ENCODE measurements at places on chromosomes 1 and 21.
A peak's percentile ranks its signal among the peaks of the same experiment; 100 is the strongest.

DNA sequence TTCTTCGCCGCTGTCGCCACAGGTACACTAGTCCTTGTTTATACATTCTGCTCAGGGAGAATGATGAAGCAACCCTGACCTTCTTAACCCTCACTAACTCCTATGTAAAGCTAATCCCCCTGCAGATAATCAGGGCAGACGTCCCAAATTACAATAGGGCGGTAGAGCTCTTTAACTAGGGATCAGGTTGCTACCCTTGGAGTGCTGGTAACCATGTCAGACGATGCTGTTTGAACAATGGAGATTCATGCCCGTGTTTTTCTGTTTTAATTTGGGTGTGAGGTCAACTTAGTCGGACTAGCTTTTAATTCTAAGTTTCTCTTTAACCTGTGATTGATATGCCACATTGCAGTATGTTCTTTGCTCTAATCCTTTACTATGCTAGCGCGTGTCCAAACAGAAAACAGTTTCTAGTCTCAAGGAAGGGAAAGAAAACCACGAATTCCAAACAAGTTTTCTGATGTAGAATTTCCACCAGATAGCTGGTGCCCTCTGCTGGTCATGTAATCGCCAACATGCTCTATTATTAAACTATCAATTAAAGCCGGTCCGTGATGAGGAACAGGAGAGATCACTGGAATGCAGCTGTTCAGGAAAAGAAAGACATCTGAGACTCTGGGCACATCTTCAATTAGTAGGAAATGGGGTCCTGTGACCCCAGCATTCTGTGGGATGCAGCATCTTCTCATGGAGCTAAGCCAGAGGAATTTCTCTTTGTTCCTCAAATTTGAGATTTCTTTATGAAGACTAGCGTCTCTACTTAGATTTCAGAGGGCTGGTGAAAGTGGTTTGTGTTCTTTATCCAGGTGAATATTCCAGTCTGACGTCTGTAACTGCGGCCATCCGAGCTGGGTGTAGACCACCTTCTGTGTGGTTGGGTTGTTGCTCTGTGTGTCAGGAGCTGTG, 18.3 kb upstream of the VAMP3 start:
- peak; percentile 70 for DNase-seq

DNA sequence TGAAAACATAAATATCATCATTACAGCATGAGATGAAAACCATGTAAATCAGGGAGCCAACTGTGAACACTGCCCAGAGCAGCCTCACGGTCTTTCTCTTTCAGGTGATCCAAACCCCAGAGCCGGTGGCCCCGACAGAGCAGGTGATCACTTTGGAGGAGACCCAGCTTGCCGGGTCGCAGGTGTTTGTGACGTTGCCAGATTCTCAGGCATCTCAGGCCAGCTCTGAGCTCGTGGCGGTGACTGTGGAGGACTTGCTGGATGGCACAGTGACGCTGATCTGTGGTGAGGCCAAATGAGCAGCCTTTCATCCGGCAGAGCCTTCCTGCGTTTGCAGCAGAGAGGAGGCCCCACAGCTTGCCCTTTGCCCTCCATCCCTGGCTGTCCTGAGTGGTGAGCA, 37.2 kb upstream of the EPHA8 start:
- DNase-seq = no peak

DNA sequence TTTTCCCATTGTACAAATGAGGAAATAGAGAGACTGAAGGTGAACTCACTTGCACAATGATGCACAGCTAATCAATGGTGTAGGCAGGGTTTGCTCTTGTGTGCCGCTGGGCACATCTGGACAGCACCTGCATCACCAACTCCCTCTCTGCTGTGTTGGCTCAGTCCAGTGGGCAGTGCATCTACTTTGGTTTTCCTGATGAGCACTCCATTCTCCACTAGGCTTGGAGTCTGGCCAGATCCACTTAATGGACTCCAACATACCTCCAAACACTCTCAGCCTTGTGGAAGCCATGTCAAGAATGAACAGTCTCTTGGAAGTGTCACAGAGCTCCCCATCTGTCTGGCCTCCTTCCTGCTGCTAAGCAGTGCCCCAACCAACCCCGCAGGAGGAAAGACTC, 152.2 kb downstream of the HIVEP3 start:
- DNase-seq = no peak

- no peak for DNase-seq
These were observed 9.0 kb downstream of the MYOM3 start for GRCh38 chr1:24102961-24103360.

DNA sequence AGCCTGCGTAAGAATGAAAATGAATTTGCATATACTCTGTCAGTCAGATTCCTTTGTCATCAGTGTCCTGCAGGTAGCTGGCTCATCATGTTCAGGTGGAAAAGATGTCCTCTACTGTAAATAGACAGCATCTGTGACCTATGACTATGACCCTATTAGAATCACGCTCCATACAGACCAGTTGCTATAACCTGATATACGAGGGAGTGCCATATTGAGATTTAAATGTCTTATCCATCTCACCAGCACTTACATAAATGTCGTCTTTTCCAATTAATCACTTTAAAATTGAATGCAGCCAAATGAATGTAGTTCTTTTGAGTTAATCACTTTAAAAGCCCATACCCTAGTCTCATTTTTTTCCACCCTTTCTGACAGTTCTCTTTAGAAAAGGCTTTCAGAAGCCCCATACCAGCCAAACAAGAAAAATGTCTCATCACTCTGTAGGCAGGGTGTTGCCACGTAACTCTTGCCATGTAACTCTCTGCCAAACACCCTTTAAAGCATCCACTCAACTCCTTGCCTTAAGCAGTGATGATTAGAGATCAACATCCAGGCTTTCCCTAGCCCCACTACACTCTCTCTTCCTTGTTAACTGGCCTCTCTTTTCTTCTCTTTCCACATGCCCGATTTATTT, 26.3 kb downstream of the DNASE2B start:
- DNase-seq = no peak

DNA sequence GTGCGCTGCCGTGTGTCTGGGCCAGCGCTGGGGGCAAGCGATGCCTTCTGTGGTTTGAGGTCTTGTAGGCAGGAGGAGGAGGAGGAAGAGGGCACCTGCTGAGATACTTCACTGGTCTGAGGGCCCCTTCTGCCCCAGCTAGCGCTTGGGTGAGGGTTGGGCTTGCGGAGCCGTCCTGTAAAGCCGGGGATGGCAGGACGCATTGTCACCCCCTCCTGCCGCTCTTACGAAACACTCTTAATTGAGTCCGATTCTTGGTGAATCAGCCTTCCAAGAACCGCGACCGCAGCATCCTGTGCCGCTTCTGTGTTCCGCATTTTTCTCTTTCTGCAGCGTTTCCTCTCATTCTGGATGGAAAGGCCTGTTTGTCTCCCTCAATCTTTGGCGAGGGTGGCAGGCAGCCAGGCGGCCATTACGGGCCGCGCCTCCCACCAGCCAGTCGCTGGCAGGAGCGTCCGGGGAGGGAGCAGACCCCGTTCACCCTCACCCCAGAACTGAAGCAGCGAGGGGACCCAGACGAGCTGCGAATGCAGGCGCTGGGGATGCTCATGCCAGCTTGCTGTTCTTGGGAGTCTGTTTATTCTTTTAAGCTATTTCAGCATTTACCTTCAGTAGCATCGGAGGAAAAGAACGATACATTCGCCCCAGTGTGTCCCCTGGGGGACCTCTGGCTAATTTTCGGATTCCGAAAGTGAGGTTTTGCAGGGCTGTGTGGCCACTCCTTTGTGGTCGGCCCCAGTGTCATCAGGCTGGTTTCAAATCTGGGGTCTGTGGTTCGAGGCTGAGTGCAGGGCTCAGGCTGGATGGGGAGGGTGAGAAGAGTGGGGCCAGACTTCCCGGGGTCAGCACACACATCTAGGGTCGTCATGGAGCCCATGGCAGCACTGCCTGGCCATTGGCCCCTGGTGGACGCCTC, 62.7 kb downstream of the SKI start:
- peak; percentile 98 for DNase-seq

DNA sequence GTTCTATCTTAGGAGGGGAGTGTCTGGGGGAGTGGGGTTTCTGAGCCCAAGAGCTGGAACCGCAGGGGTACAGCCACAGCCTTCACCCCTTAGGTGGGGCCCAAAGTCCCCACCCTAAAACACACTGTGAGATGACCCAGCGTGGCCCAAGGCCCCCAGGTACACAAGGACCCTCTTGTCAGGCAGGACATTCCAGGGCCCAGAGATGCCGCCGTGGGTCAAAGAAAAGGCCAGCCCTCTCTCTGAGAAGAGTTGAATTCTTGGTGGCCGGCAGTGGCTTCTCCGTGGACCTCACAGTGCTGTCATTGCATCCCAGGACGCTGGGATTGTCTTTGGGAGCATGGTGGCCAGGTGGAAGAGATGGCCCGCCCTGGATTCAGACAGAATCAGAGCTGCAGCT, 176.3 kb upstream of the C1orf174 start:
- no peak for DNase-seq

- no peak for DNase-seq
These were observed 39.6 kb upstream of the ARHGAP29 start for GRCh38 chr1:94276988-94277434.

- no peak for DNase-seq
These were observed 458.9 kb downstream of the LMO4 start for GRCh38 chr1:87787551-87787950.

DNA sequence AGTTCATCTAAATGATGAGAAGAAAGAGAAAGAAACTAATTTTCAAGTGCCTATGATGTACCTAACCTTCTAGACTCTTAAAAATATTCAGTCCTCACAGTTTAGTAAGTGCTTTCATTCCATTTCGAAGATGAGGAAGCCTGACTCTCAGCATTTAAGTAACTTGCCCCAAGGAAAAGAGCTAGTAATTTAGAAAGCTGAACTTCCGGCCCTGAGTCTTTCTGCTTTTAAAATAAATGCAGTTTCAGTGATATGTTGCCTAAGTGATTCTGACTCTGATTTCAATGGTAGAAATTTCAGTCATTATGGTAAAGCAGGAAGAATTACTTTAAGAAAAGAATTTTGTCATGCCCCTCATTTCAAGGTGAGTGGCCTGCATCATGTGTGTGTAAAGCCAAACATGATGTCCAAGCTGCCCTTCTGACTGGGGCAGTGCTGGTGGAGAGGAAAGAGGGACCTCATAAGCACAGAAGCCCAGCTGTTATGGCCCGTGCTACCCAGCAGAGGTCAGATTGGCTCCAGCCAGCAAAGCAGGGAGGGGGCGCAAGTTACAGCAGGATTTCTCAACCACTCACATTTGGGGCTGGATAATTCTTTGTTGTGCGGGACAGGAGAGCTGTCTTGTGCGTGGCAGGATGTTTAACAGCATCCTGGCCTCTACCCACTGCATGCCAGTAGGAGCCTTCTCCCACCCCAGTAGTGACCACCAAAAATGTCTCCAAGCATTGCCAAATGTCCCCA, 10.7 kb downstream of the ATP1A4 start:
- DNase-seq = peak; percentile 29

- no peak for DNase-seq
These were observed 60.3 kb downstream of the TRAF5 start for GRCh38 chr1:211386921-211387320.

GRCh38 chr1:213864091-213864490, 123.7 kb upstream of the PROX1 start:
- no peak for DNase-seq

DNA sequence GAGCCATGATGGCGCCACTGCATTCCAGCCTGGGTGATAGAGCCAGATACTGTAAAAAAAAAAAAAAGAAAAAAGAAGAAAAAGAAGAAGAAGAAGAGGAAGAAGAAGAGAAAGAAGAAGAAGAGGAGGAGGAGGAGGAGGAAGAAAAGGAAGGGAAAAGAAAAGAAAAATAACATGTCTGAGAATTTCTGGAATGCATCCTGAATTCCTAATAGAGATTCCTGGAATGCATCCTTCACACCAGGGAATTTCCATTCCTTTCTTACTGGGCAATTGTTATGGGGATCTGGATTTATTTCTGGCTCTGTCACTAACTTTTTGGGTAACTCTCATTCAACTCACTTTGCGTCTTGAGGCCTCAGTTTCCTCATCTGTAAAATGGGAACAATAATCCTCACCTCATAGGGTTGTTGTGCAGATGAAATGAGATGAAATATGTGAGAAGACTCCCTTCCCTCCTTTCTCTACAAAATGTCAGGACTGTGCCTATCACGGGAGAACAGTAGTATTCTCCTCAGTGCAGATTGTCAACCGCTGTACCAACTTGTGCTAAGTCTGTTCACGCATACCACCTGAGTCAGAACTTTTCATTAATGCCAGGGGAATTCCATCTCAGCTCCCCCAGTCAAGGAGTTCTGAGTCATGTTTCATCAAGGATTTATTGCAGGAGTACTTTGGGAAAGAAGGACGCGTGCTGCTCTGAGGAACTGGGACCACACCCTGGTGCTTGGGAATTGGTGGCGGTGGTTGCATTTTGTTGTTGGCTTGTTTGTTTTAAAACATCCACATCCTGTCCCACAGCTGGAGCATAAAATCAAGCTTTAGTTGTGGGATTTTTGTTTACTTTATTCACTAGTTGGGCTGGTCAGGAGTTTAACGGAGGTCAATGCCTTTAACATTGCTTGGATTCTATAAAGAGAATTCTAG, 42.4 kb upstream of the ROR1 start:
- peak; percentile 28 for DNase-seq

DNA sequence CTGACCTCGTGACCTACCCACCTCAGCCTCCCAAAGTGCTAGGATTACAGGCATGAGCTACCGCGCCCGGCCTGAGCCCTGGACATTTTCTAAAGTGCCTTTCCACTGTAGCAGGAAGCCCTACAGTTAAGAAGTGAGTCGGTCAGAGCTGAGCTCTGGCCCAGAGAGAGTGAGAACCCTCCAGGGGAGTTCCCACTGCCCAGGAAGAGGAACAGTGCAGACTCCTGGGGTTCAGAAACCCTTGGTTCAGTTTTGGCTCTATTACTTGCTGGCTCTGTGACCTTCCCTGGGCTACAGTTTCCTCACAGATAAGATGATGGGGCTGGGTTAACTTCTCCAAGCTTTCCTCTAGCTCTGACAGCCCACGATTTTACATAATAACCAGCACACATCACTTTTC, 20.9 kb downstream of the SLC9A1 start:
- DNase-seq = no peak

DNA sequence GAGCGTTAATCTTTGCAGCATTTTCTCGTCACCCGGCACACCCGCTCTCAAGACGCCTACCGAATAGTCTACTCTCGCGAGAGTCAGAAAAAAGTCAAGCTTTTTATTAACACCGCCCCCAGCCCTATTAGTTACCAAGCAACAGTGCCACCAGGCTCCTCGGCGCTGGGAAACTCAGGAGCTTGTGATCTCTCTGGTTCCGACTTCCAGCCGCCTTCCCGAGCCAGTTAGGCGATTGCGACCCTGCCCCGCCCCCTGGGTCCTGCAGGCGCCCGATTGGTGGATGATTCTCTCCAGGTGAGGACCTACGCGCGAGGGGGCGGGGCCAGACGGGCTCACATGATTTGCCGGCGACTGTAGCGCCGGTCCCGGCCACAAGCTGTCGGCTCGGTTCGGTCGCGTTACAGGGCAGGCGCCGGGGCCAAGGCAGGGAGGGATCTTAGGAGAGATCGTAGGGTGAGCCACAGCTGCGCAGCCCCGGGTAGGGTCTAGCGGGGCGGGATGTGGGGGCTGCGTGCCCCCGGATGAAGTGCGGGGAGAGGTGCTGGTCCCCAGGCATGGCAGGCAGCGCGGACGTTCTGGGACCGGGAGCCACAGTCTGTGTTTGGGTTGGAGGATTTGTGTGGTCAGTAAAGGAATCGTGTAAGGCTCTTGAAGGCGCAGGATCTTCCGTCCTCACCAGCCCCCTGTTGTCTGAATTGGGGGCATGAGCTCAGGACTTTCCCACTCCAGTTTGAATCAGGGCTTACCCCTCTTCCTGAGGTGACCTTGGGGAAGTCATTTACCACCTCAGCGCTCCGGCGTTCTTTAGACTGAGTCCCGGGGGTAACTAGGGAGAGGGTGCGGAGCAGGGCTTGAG, at the start of gene PFKFB2:
PFKFB2 (plus strand) TSS at position 365 of the 859 bp plus-strand sequence. CDS start 1,443 bp downstream, outside the sequence.
- DNase-seq = peak; percentile 96
